Activated T-cell treated with anti-CD3 and anti-CD28 coated beads for 1 hour (primary cell): ENCODE measurements at places on chromosomes 16 and 17.

GRCh38 chr17:74190807-74191406 lies 12.6 kb upstream of the RPL38 start:
- DNase-seq = no peak

GRCh38 chr17:77266213-77266612 lies 125.4 kb downstream of the SEC14L1 start:
- DNase-seq = no peak

- no peak for DNase-seq
Observed at GRCh38 chr17:5220074-5220473, 14.6 kb downstream of the SCIMP start.

GRCh38 chr17:27976331-27976730 lies 66.1 kb upstream of the NLK start:
- no peak for DNase-seq

GRCh38 chr17:29124135-29124924 lies 55.9 kb downstream of the MYO18A start:
- DNase-seq = no peak

DNA sequence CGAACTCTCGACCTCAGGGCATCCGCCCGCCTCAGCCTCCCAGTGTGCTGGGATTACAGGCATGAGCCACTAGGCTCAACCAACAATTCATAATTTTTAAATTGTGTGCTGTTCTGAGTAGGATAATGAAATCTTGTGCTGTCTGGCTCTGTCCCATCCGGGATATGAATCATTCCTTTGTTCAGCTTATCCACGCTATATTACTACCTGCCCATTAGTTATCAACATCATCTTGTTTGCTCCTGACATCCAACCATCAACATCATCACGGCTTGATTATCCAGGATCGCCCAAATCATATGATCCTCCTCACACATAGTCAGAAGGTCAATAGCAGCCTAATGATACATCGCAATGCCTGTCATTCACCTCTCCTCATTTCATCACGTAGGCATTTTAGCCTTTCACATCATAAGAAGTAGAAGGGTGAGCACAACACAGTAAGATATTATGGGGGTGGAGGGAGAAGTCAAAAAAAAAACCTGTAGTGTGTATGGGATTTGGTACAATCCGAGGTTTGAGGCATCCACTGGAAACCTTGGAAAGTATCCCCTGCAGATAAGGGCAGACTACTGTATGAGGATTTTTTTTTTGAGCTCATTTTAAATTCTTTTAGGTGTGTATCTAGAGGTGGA lies 77.0 kb upstream of the SIAH1 start:
- DNase-seq = no peak

GRCh38 chr16:31243734-31244670 lies 15.8 kb upstream of the ITGAM start:
- no peak for DNase-seq

DNA sequence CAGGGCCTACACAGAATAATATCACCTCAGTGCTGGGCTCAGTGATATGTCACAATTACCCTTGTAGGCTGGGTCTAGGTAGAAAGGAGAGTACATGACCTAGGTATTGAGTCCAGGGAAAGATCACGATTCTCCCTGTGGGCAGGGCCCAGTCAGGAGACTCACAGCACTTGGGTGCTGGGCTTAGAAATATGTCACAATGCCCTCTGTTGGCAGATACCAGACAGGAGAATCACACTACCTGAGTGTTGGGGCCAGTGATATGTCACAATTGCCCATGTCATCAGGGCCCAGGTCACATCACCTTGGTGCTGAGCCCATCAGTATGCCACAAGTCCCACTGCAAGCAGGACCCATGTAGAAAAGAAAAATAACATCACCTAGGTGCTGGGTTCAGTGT lies 2105.5 kb downstream of the TP53TG3F start:
- no peak for DNase-seq

DNA sequence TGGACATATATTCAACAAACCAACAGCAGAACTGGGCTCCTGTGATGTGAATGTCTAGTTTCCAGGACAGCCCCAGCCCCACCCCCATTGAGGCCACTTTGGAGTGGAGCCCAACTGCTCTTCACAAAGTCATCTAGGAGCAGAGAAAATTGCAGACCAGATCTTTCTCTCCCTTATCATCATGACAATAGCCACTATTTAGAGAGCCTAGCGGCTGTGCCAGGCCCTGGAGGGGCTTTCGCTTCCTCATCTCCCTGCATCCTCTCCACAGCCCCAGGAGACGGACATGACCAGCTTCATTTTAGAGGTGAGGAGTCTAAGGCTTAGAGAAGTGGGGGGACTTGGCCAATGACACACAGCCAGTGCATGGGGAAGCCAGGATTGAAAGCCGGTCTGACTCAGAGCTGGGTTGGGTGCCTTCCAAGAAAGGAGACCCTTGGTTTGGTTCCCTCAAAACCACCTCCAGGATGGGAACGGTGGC lies 1.4 kb downstream of the PRSS8 start:
- no peak for DNase-seq

DNA sequence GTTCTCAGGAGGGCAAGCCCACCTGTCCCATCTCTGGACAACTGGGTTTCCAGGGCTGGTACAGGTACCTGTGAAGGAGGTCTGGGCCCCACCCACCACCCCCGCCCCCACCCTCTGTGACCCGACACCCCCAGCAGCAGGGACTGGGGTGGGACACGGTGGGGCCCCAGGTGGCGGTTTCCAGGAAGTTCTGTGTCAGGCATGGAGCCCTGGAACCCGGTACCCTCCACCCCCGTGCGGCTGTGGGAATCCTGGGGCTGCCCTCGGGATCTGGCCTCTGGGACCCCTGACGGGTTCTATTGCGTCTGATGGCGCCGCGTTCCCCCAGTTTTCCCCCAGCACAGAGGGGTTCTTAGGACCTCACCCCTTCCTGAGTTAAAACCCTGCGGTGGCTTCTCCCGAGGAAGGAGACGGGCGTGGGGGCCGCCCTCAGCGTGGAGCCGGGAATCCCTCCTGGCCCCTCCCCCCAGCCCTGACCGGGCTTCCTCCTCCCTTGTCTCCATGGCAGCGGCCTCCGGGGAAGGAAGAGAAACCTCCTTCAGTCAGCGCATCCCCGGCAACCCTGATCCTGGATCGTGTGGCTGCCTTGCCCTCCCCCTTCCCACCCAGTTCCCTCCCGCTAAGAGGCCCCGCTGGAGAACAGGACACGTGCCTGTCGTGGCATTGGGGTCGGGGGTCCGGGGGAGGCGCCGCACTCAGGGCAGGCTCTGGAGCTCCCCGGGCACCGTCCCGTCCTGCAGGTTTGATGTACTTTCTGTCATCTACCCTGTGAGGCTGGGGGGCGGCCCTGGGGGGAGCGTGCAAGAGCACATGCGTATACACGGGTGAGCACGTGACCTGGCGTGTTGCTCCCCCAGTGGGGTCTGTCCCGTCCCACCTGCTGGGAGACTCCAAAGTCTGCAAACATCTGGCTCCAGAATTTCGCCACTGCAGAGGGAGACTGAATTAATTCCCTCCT lies 30.3 kb downstream of the CACNA1H start:
- DNase-seq = no peak

- no peak for DNase-seq
Observed at GRCh38 chr16:79363484-79363883, 237.1 kb downstream of the MAF start.

- DNase-seq = no peak
Observed at GRCh38 chr16:84040823-84041820, 1.5 kb downstream of the SLC38A8 start.

GRCh38 chr17:43171586-43172487 lies 823 bp downstream of the NBR1 start:
- no peak for DNase-seq

DNA sequence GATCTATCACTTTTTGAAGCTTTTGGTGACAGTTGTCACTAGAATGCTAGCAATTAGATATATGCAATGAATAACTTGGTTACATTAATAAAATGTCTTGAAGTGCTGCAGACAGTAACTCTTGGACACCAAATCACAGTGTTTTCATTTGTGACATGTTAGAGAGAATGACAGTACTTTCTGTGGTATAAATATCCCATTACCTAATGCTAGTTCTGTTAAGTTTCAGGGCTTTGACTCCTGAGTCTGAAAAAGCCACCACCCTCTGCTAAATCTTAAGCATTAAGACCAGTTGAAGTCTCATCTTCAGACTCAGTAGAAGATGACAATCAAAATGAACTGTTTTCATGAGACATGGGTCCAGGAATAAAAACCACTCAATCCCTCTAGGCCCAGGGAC lies 10.6 kb upstream of the CPHXL2 start:
- no peak for DNase-seq

DNA sequence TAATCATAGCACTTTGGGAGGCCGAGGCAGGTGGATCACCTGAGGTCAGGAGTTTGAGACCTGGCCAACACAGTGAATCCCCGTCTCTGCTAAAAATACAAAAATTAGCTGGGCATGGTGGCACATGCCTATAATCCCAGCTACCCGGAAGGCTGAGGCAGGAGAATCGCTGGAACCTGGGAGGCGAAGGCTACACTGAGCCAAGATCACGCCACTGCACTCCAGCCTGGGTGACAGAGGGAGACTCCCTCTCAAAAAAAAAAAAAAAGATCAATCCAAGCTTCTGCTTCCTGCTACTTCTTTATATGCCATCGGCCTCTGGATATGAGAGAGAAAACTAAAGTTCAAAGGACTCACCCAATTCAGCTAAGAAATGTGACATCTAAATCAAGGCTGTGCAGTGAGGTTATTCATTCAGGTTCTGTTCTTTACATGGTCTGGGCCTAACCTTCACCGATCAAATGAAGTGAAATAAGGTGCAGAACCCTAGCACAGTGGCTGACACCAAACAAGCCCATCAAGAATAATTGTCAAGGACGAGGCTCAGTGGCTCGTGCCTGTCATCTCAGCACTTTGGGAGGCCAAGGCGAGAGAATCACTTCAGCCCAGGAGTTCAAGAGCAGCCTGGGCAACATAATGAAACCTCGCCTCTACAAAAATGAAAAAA lies 25.6 kb downstream of the ZP2 start:
- no peak for DNase-seq

DNA sequence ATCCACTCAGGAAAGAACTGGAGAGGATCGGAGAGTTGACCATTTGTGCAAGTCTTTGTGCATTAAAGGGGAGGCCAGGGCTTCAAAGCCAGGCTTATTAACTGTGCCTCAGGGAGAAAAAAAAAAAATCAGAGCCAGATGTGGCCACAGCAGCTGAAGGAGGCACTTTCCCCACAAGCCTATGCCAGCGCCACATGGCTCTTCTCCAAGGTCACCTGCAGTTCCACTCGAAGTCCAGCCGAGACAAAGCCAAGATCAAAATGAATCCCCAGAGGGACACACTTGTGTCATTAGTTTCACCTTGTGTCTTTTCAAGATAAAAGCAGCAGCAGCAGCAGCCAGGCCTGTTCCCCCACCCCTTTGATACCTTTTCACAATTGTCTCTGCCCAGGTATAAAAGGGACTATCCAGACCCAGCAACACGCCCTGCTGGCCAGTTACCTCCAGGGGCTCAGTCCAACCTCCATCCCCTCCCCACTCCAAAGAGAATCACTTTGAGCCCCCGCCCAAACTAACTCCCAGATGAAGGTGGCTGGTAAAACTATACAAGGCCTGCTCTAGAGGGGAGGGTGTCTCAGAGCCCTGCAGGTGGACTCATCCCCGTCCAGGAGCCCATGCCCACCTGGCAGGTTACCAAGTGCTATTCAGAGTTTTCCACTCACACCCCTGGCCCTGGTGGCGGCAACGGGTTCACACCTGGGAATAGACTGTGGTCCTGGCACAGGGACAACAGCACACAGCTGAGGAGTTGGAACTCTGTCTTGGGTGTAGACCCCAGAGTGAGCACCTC lies 29.2 kb downstream of the AXIN2 start:
- no peak for DNase-seq

- DNase-seq = no peak
Observed at GRCh38 chr16:58960484-58960883, 226.4 kb upstream of the GOT2 start.

- no peak for DNase-seq
Observed at GRCh38 chr16:81786321-81786720, 7.2 kb downstream of the PLCG2 start.

- no peak for DNase-seq
Observed at GRCh38 chr16:29857133-29857760, 5.8 kb downstream of the CDIPT start.

- DNase-seq = no peak
Observed at GRCh38 chr17:7380855-7381683, at the start of gene TNK1. Gene TNK1, plus strand, starts transcription at chr17:7381089. Its CDS starts 1,838 bp downstream, at chr17:7382927.

DNA sequence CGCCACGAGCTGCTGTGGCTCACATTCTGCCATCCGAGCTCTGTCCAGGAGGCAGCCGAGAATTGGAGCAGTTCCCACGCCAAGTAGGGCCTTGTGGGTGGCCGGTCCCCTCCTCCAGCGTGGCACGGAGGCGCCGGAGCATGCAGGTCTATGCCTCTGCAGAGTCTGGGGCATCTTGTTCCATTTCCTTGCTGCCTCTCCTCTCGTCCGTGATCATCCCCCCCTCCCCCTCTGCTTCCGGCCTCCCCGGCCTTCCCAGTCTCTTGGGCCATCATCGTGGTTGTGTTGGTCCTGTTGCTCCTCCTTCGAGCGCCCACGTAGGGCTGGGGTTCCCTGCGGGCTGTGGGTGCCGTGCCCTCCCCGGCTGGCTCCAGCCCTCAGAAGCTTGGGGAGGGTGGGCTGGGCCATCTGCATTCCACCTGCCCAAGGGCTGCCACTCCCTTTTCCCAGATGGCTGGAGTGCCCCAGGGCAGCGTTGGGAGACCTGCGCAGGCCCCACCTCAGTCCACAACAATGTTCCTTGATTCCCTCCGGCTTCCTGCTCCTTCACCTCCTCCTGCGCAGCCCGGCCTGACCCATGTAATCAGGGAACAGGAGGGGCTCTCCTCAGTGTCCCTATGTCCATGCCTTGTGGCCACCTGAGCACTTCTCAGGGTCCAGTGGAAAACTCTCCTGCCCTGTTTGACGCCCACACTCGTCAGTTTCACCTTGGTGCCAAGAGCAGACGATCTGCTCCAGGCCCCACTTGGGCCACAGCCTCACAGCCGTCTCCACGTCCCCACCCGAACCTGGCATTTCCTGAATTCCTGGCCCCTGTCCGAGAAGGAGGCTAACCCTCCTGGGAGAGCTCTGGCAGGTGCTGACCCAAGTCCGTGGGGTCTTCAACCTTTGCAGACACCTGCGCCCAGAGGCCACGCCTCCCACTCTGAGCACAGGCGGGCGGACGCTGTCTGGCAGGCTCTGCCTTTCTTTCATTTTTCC lies 37.1 kb downstream of the BAIAP2 start:
- DNase-seq = no peak
